ENCODE measurements at places on chromosomes 1 and 21.

DNA sequence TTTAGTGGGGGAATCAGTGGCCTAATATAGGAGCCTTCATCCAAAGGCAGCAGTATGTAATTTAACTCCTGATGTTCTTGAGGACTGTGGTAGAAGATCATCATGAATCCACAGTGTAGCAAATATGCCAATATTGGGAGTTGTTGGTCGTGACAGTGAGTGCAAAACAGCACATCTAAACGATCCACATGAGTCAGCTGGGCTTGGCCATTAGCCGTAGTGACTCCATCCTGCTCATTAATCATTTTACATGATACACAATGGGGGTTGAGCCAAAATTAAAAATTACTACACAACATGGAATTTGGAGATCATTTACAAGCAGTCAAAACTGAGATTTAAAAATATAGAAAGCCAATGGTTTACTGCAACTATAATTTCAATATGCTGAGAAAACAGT, 653.9 kb upstream of the CAMK1G start:
- no peak for DNase-seq

DNA sequence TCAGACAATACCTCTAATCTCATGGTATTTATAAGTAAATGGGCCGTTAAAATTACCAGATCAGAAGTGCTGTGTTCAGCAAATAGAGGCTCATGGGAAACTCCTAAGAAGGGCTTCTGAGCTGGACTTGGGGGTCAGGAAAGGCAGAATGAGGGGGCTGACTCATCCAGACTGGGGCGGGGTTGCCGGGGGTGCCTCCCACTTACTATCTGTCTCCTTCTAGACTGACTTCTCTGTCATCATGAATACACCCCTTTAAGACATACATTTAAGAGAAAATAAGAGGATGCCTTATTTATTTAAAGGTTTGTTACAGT, 96.0 kb upstream of the ERRFI1 start:
- no peak for DNase-seq

DNA sequence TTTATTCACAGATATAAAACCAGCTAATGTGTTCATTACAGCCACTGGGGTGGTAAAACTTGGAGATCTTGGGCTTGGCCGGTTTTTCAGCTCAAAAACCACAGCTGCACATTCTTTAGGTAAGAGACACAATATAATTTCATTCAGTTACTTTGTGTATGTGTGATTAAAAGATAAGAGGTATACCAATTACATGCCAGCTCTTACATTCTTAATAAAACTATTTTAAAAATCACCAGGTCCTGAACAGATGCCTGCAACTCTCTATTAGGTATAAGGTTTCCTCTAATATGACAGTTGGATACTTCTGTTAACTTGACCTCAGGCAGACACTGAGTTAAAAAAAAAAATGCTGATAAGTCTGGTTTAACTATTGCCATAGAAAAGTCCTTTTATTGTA, 122.1 kb downstream of the NEK7 start:
- DNase-seq, result no peak

GRCh38 chr1:66251546-66251945, 282.4 kb upstream of the SGIP1 start:
- peak; percentile 57 for DNase-seq

DNA sequence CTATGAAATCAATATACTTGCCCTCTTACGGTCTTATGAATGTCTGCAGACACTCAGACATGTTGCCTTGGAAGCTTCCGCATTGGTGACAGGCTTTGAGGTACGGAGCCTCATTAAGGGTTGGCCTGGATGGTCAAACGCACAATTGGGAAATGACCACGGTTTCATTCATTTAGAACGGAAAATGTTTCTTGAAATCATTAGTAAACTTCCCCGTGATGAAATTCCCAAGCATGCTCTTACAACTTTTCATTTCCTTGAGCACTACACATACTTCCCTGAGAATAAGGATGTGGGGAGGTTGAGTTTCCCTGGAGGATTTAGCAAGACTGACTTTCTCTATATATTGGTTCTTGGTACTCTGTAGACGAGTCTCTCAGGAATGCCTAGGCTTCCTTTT, 146.3 kb downstream of the HLX start:
- DNase-seq, result no peak

DNA sequence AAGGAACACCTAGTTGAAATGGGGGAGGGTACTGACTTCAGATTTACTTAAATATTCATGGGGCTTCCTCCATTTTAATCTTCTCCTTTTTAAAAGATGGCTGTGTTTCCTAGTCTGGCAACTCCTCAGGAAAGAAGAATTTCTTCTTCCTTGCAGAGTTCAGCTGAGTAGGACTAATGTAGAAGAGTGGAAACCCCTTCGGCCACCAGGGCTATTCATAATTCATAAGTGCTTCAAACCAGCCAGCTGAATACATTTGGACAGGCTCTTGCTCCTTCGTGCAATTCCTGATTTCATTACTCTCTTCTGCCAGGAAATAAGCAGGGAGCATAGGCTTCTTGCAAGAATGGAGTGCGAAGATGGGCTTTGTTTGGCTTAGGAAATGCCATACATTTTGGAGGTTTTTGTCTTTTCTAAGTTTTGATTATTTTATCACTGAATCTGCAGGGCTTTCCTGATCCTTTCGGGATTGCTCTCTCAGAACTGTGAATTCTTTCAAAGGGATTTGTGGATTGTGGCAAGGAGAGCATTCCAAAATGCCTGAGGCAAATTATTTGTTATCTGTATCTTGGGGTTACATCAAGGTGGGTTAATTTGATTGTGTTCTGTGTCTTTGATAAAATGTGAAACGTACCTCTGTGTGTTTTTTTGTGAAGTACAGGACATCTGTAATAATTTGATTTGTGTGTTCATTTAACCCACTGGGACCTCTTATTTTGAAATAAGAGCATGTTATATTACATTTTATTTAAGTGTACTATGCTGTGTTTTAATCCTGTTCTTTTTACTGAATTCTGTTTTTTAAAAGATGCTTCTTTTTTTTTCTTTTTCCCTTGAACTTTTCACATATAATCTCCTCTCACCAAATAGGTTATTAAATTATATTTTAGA, 179.4 kb upstream of the SGIP1 start:
- peak; percentile 66 for DNase-seq

DNA sequence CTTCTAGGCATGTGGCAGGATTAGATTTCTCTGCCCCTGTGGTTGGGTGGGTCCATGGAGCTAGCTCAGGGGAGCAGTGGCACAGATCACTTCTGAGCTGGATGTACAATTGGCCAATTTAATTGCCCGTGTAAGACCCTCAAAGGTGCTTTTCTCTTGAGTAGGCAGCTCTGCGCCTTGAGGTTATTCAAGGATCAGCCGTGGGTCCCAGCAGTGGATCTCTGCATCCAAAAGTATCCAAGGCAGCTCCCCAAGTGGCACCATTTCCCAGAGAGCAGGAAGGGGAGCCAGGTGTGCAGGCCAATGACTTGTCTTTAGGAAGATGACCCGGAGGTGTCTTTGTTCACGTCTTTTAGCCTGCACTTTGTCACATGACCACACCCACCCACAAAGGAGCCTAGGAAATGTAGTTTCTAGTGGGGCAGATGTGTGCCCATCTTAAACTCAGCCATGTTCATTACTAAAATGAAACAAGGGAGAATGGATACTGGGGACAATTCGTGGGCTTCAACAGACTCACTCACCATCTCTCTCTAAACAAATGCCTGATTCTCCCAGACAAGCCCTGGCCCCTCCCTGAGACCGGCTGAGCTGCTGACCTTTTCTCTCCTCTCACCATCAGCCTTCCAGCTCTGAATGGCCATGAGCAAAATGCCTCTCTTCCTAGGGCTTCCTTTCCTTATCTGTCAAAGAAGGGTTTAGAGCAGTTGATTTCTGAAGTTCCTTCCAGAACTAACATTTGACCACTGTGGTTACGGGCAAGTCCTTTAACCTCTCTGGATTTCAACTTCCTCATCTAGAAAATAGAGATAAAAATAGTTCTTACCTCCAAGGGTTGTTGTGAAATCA, 41.4 kb upstream of the TENT5C start:
- no peak for DNase-seq

- no peak for DNase-seq
Observed at GRCh38 chr1:216325946-216326345, 97.3 kb downstream of the USH2A start.

- DNase-seq, result no peak
Observed at GRCh38 chr21:39350094-39351005, 1.5 kb upstream of the HMGN1 start.

DNA sequence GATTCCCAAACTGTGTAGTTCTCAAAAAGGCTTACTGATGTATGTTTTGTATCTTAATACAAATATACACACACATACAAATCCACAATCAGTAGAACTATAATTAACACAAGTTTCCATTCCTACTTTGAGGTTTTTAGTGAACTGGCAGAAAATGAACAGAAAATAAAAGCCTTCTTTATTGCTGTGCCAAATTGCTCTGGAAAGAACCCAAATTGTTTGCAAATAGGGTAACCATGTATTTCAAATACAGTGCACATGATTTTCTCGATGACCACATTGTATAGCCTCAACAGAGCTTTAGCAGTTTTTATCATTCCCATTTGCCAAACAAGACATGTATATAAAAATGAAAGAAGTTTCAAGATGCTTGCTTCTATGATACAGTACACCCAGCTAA, 173.3 kb downstream of the COL24A1 start:
- DNase-seq, result no peak

GRCh38 chr21:37273911-37274690, 7.0 kb upstream of the VPS26C start:
- no peak for DNase-seq

DNA sequence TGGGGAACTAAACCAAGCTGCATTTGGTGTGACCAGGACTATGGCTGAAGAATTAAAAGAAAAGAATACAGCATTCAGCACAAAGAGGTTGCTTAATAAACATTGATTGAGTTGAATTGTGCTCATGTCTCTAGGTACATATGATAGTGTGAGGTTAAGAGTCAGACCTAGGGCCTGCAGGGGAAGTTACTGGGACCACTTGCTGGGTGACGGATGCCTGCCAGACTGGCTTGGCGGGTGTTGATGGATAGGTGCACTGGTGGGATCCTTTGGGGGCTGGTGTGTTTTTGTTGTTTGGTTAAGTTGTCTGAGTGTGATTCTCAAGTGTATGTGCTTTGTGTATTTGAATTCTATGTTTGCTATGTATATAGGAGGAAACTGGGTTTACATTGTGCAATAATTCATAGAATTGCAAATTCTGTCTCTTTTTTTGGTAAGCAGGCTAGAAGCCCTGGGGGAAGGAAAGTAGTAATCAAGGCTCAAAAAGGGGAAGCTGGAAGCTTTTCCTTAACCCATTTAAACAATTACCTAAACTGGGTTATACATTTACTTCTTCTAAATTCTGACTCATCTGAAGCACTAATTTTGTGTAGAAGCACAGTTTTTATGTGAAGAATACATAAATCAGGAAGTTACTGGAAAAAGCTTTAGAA, 1.8 kb downstream of the CD101 start:
- no peak for DNase-seq

GRCh38 chr21:38166173-38166535, 90.6 kb upstream of the KCNJ15 start:
- DNase-seq, result no peak

DNA sequence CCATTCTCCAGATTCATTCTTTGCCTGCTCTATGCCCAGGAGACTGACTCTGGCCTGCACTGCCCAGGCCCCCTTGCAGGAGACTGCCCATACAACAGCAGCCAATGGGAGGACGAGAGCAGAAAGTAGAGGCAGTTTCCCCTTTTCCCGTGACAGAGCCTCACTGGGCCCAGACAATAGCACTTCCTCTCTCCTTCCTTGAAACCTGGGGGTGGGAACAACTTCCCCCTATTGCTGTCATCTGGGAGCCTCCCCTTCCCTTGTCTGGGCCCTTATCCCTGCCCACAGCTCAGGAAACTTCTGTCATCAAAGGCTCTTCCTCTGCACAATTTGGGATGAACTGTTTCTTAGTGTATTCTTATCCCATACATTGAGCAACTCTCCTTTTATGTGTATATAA, 60.8 kb upstream of the KCNJ15 start:
- DNase-seq, result no peak

GRCh38 chr1:66445492-66446181, 88.3 kb upstream of the SGIP1 start:
- no peak for DNase-seq

- no peak for DNase-seq
Observed at GRCh38 chr1:225830841-225831240, 20.9 kb downstream of the EPHX1 start.

DNA sequence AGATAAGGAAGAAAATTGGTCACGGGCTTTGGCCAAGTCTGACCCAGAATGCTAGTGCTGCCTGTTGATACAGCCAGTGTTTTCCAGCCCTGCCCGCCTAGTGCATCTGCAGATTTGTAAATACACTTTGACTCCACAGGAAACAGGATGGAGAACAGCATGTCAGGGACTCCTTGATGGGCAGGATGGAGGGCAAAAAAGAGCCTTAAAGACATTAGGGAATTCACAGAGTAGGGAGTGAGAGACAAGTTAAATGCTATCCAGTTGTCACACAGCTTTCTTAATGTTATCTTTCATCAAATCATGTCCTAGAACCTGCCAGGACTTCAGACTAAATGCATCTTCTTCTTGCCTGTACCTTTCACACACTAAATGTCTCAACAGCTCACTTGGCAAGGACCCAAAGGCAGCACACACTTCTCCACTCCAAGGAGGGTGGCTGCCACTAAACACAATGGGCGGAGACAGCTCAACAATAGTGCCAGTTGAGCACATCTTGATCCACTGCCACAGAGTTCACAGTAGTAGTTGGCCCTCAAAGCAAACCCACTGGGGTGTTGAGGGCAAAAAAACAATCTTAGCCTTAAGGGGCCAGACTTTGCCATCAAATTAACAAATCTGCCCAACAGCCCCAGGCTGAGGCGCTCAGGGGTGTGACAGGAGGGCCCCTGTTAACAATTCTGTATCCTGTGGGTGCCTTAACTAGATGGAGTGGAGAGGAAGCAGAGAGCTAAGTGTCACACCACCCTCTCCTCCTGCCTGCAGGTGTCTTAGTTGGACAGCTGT, 2.7 kb downstream of the HIVEP3 start:
- DNase-seq, result no peak

- DNase-seq, result no peak
Observed at GRCh38 chr1:232675260-232675659, 45.3 kb upstream of the SIPA1L2 start.

DNA sequence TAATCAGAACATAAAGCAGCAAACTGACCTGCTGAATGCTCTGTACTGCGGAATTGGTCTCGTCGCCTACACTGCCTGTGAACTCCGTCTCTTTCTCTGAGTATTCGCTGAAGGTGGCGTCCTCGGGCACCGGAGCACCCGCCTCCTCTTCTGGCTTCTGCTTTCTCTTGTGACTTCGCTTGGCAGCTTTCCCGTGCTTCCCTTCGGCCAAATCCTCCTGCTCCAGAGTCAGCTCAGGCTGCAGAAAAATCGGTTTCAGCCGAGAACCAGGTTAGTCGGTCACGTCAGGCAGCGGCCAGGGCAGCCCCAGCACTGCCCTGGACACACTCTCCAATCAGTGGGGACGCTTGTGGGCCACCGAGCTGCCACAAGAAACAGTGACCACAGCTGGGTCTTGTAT, 35.8 kb upstream of the RIPK4 start:
- DNase-seq, result no peak

DNA sequence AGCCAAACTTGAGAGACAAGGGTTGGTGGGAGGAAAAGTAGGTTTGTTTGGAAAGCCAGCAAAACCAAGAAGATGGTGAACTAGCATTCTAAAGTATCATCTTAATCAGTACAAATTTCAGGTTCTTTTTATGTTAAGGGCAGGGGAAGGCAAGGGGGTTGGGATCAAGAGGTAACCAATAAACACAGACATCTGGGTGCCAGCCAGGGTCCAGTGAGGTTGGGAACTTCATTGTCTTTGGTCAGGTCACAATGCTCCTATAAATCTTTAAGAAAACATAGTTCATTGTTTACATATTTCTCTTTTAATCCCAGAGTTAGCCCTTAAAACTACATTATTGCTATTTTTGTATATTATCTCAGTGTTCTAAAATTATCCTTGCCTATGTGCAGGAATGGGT, 126.2 kb upstream of the NR5A2 start:
- DNase-seq, result no peak

GRCh38 chr1:30285501-30285932, 437.9 kb downstream of the MATN1 start:
- no peak for DNase-seq

Data from GM23338 (cell line).